ENCODE measurements at places on chromosomes 4 and X. TPM values are rescaled to one million over a fixed set of nuclear protein-coding genes. Genes with fewer than 3 reads are reported as not detected.
A peak's percentile ranks its signal among the peaks of the same experiment; 100 is the strongest.

- no peak for DNase-seq
Measured at GRCh38 chrX:151873096-151873495, 39.6 kb upstream of the MAGEA4 start.

DNA sequence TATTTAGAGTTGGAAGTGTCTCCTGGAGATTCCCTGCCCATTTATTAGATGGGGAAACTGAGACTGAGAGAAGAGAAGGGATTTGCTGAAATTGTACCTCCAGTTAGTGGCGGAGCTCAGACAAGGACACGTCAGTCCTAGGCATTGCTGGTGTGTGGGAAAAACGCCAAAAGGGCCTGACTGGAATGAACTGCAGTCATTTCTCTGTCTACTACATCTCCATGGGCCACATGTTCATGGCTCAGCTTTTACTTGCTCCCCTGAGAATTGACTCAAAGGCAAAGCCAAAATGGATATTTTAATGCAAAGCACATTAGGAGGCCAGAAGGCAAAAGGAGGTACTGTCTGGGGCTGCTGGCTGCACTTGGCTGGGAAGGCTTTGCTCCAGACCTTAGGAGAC is 3.9 kb downstream of the TFDP3 start:
- no peak for DNase-seq

ITIH6 gene
- not detected for total RNA-seq

MAGEB18 gene
- total RNA-seq, result not detected

GRCh38 chr4:78566834-78567499 is 15.4 kb downstream of the ANXA3 start:
- no peak for DNase-seq

RBM47 gene
- total RNA-seq, result 12.5 TPM

DNA sequence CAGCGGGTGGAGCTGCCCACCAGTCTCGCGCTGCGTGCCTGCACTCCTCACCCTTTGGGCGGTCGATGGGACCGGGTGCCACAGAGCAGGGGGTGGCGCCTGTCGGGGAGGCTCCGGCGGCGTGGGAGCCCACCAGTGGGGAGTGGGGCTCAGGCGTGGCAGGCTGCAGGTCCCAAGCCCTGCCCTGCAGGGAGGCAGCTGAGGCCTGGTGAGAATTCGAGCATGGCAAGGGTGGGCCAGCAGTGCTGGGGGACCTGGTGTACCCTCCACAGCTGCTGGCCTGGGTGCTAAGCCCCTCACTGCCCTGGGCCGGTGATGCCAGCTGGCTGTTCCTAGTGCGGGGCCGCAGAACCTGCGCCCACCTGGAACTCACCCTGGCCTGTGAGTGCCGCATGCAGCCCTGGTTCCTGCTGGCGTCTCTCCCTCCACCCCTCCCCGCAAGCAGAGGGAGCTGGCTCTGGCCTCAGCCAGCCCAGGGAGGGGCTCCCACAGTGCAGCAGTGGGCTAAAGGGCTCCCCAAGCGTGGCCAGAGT is 746.6 kb upstream of the PABPC4L start:
- no peak for DNase-seq

GRCh38 chr4:174528226-174528625 is 5.9 kb upstream of the HPGD start:
- DNase-seq, result no peak

TBX22 gene
- total RNA-seq, result not detected

STPG2 gene
- 0.24 TPM for total RNA-seq

SUPT20HL2 gene
- total RNA-seq, result 1.9 TPM

GRCh38 chr4:162015090-162015489 is 148.7 kb downstream of the FSTL5 start:
- DNase-seq, result no peak

S100P gene
- 7.8 TPM for total RNA-seq

NSUN7 gene
- 0.52 TPM for total RNA-seq

DNA sequence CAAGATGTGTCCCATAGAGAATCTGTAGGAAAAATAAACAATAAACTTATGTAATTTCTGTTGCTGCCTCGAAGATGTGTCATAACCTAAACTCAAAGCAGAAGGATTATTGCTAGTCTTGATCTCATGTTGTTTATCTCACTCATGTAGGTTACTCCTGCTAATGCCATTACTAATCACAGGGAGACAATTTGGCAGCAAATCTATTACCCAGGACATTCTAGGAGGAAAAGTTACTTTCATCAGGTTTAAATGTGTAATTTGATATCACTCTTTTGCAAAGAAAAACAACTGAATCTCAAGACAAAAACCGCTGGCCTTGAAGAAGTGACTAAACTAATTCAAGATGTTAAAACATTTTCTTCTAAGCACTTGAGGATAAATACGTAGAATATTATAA is 34.0 kb downstream of the LDOC1 start:
- DNase-seq, result no peak

DNA sequence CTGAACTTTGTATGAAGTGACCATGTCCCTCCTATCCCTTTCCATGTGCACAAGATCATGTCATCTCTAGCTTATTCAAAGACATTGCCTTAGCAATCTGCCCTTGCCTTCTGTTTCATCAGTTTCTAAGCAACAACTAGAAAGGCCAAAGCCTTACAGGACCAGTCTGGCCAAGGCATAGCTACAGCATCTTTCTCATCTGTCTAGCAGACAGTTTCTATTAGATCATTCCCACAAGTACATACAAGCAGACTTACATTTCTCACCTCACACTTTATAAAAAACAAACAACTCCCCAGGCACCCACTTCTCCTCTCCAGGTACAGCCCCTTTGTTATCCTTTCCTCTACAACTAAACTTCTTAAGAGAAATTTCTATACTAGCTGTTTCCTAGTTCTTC is 188.7 kb upstream of the AADAT start:
- DNase-seq, result no peak

DNA sequence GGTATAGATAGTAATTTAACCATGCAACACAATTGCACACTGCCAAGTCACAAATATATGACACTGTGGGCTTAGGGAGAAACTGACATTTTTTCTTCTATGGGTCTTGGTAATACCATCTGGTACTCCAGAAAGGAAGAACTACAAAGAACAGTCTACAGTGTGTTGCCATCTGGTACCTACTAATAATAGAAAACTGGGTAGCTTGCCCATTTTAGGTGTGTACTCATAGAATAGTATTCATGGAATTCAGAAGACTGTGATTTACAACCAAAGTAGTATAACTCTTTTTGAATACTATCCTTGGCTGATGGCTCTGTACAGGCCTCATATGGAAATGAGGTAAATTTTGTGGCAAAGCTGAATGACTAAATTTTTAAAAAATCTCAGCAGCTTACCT is 132.6 kb upstream of the RPS6KA6 start:
- no peak for DNase-seq

DNA sequence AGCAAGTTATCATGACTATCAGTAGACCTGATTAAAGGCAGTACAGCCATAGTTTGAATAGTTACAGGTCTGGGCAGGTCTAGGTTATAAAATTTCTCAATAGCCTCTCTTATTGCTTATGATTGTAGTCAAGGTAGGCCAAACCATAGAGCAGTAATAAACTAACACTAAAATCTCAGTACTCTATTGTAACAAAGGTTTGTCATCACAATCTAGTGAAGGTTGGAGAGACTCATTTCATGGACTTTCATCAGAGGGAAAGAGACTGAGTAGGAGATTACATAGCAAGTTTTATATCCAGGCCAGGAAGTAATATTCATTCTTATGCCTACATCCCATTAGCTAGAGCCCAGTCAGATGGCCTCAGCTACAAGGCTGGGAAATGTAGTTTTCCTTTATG is 141.0 kb downstream of the ASB9 start:
- DNase-seq, result no peak

DNA sequence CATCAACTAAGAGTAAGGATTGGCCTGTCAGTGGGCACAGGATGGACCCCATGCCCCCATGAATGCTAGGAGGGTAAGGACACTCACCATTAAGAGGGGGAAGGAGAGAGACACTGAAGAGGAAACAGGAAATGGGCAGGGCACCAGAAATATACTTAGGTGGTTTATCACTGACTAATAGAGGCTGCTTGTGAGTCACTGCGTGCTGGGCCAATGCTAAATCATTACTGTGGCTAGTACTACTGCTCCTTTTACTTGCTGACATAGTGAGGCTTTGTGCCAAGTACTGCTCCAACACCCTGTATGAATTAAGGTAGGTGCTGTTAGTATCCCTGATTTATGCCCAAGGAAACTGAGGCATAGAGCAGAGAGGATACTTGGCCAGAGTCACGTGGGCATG is 130.4 kb upstream of the FRMPD4 start:
- no peak for DNase-seq

- DNase-seq, result no peak
Measured at GRCh38 chr4:61451935-61452334, 251.8 kb downstream of the ADGRL3 start.

TAF7L gene
- total RNA-seq, result not detected

- no peak for DNase-seq
Measured at GRCh38 chr4:186118582-186118981, 14.1 kb downstream of the FAM149A start.

- no peak for DNase-seq
Measured at GRCh38 chr4:110287130-110287529, 88.7 kb upstream of the ELOVL6 start.

DNA sequence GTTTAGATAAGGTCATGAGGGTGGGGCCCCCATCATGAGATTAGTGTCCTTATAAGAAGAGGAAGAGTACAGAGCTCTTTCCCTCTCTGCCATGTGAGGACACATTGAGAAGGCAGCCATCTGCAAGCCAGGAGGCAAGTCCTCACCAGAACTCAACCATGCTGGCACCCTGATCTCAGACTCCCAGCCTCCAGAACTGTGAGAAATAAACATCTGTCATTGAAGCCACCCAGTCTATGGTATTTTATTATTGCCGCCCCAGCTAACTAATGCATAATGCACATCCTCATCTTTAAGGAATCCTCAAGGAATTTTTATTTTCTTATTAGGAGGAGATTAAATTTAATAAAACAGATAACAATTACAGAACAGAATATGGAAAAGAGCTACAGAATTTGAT is 16.7 kb upstream of the EXOSC9 start:
- DNase-seq, result no peak

DNA sequence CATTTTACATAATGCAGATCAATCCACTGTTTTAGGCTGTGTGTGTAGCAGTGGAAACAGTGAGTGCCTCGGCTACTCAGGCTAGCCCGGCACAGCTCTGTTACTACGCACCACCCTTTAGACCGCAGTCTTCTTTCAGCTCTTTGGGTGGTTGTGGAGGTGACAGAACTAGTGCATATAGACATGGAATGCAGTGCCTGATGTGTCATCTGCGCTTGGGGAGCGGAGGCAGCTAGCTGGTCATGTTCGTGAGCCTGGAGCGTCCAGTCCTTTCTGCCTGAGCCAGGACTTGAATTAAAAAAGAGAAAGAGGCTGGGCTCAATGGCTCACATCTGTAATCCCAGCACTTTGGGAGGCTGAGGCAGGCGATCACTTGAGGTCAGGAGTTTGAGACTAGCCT is 4.8 kb downstream of the TBC1D14 start:
- no peak for DNase-seq

DNA sequence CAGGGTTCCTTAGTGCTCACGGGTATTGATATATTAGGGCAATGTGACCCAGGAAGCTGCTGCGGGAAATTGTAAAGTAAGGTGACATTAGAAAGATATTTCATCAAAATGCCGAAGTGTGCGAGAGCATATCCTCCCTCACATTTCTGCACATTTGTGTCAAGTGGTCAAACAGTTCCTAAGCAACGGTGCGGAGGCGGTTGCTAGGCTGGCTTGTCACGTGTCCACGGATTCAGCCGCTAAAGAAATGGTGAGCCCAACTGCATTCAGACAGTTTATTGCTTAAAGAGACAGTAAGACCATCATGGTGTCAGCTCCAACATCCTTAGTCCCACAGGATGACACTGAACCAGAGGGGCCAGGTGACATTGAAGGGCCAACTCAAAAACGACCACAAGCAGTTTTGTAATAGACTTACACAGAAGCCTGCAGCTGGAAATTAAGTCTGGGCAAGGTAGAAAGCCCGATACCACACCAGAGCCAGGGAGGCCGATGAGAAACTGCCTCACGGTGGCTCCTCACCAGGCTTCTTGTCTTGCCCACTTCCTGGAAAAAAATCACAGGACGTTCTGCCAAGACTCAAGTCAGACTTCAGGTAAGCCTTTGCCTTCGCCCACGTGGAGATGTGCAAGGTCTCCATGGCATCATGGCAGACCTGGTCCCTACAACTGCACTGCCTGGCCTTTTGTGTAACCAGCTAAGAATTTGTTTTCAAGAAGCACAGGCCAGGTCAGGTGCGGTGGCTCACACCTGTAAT is 50.4 kb downstream of the USP11 start:
- DNase-seq, result no peak

DNA sequence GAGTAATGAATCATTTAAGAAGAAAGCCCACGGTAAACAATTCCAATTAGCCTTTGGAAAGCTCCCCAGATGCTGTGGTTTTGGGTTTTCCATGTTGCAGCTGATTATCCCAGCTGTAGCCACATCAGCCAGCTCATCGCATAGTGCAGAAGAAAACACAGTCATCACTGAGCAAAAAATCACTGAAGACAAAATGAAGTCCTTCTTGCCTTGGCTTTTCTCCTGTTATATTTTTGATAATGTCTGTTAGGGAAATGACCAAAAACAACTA is 193.0 kb upstream of the C1QTNF7 start:
- DNase-seq, result no peak

EXOC1L gene
- not detected for total RNA-seq

- no peak for DNase-seq
Measured at GRCh38 chr4:38634047-38634759, 29.8 kb upstream of the KLF3 start.

STK26 gene
- 8.9 TPM for total RNA-seq

CYSLTR1 gene
- total RNA-seq, result 6.8 TPM

MAGEA1 gene
- total RNA-seq, result not detected

GPRASP1 gene
- total RNA-seq, result 10.2 TPM

DNA sequence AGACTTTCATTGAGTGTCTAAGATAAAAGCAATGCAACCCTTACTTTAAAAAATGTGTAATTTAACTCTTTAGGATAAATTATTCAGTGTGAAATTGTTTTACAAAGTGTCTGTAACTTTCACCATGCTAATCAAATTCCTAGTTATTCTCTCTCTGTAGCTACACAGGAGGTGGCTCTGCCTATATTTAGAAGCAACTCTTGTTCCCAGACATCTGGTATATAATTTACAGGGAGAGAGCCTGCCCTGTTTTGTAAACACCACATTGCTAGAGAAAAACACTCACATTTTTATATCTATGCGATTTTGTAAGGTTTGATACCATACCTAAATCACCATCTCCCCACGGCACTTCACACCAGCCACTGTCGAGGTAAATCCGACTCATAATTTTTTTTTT is 35.5 kb upstream of the SPATA4 start:
- no peak for DNase-seq

DNA sequence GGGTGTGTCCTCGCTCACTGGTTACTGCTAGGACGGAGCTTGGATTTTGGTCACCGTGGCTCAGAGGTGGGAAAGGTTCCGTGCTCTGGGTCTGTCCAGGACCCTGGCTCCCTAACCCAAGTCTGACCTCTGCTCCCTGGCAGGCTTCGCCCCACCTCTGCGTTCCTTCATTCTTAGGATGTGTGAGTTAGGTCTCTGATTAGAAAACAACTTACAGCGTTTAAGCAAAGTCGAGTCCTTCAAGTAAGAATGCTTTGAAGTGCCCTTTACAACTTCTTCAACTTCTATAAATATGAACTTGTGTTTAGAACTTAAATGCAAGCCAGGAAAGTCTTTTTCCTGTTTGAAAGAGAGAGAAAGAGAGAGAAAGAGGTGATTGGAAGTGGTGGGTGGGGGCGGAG is 891 bp downstream of the TLR2 start:
- DNase-seq, result peak; percentile 82

TLR10 gene
- 0.38 TPM for total RNA-seq

- no peak for DNase-seq
Measured at GRCh38 chr4:97235521-97235920, 907.8 kb downstream of the STPG2 start.

GRCh38 chr4:152202415-152202814 is 333.5 kb downstream of the FBXW7 start:
- DNase-seq, result no peak
